ENCODE measurements at places on chromosomes 2 and 18.

DNA sequence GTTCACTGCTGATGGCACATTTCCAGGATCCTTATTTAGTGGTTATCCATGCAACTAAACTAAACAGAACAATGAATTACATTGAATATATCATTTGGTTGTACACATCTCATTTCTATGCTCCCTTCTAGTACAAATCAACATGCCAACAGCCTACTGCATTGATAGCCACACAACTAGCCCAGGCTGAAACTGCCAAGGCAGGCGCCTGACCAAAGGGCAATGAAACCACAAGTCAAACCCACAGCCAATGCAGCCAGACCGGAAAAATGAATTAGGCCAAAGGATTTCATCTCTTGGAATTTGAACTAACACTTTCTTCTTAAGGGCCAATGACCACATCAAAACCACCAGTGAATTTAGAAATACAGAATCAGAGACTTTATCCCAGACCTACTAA is 196.4 kb downstream of the NOL4 start:
- DNase-seq: no peak

DNA sequence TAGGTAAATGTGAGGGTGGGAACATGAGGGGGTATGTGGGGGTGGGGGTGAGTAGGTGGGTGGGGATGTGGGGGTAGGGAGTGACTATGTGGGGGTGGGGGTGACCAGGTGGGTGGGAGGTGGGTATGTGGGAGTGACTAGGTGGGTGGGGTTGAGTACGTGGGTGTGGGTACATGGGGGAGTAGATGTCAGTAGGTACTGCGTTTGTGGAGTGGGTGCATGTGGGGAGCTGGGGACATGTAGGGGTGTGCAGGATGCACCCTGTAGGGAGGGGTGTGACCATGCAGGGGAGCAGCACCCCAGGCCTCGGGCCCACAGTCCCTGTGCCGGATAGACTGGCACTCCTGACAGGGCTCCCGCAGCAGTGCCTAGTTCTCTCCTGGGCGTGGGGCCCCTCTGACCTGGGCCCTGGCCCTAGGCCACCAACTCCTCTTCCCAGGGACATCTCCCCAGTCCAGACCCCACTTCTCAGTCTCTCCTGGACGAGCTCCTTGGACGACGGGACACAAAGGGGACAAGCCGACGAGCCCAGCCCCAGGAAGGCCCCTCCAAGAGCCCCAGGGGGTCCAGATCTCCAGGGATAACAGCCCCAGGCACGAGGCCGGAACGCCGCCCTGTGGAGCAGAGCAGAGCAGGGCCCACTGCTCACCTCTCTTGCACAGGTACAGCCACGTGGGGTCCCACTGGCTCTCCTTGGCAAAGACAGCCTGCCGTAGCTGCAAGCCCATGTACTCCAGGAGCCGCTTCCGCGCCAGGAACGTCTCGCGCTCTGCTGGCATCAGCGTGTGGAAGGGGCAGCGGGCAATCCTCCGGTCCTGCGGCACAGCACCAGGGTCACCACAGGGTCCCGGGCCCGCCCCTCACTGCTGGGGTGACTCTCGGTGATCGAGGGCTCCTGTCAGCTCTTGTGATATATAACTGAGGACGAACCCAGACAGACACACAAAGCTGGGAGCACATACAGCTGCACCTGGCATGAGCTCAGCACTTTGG is 58.2 kb downstream of the ANKMY1 start:
- DNase-seq: no peak

DNA sequence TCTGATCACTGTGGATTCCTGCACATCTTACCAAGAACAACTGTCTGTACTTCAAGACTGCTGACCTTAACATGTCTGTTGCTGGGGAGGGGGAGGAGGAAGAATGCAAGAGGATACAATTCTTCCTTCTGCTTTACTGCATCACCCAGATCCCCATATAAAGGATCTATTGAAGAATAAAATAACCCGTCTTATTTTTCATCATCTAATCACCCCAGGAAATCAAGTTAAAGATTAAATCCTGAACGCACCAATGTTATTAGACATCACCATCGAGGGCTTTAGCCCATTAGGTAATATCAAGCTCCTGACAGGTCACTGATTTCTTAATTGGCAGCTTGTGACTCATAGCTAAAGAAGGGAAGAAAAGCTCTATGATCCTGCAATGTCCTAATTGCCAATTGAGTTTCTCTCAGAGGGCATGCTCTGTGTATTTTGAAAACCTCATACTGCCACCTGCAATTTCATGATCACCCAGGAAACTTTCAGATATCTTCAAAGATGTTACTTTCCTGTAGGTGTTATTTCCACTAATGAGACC is 75.4 kb upstream of the KCNE4 start:
- no peak for DNase-seq

DNA sequence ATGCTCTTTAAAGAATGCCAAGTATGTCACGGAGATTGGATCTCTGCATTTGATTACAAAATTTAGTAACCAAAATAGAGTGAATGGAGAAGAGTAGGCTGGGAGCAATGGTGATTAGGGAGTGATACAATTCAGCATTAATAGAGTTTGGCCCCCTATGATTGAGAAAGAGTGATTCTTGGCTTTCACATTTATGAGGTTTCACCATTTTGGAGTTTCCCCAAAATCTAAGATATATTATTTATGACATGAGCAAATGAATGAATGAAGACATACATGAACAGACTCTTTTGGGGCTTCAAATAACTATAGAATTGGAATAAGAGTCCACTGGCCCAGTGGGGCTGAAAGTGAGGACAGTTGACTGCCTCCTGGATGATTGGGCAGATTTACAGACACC is 255.2 kb downstream of the LPIN1 start:
- no peak for DNase-seq

DNA sequence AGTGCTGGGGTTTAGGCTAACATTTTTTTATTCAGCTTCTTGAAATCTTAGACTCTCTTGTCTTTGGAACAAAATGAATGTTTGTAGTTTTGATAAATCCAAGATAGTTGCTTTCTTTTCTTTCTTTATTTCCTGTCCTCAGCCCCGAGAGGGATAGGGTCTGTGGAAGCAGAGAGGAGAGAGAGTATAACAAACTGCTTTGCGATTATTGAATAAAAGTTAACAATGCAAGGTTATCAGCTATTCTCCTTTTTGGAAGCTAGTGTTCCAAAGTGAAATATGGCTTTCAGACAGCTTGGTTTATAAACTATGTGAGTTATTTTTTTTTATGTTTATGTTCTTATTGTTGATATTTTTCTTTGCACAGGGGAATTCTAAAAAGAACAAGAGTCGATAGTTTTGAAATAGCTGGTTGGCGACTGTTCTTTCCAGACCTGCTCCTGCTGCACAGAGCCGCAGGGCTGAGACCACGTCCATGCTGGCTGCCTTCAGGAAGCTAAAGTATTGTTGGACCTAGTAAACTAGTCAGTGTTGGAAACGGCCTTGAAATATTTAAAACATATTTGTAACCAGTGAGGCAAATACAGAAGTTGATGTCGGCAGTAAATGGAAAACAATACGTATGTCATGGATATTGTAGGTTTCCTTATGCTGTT is 15.5 kb upstream of the STON1 start:
- no peak for DNase-seq

- DNase-seq: no peak
Measured at GRCh38 chr2:106299696-106300095, 105.6 kb upstream of the UXS1 start.

DNA sequence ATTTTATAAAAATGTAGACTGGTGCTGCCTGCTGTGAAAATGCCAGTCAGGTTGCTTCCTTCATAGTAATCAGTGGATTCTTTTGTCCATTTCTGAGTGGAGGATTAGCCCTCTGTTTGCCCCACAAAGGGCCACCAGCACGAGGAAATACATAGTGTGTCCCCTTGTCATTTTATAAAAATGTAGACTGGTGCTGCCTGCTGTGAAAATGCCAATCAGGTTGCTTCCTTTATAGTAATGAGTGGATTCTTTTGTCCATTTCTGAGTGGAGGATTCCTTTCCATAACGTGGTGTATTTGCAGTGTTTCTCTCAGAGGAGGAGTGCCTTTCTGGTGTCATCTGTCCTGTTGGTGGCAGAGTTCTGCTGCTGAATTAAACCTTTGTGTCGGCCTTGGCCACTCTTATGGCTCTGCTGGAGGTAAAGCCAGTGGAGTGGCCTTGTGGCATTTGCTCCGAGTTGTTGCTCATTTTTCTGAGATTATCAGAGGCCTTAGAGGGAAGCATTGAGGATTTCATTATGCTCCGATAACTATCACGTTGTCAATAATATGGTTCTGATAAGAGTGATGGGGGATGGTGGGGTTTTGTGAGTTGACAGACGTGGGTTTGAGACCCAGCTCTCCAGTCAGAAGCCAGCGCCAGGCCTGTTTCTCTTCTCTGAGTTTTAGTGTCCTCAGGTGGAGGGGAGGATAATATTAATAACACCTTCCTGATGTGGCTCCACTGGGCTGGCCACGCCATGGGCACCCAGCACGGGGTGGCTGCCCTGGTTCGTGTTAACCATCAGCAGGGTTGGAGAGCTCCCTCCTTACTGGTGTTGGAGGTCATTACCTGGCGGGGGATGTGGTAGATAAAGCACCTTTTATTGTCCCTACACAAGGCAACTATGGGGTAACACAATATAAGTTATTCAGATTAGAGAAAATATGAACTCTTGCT is 96.6 kb downstream of the NEDD4L start:
- no peak for DNase-seq

Data from stimulated activated CD4-positive, alpha-beta T cell treated with anti-CD3 and anti-CD28 coated beads, Interleukin-12 subunit alpha, Interleukin-12 subunit beta, amount 100 ng/mL, for 48 hours (primary cell).